ENCODE measurements at places on chromosomes 2 and 18. TPM values are rescaled to one million over a fixed set of nuclear protein-coding genes. Genes with fewer than 3 reads are reported as not detected.

The NYAP2 gene
- not detected for total RNA-seq

The GPR55 gene
- total RNA-seq, result not detected

The KLHL41 gene
- total RNA-seq, result not detected

The LRRTM4 gene
- total RNA-seq, result not detected

The CTDP1 gene
- 12.2 TPM for total RNA-seq

The MARCHF7 gene
- 55.1 TPM for total RNA-seq

The HAAO gene
- total RNA-seq, result not detected

The PSMA8 gene
- total RNA-seq, result not detected

The SLC4A5 gene
- not detected for total RNA-seq

The KCNS3 gene
- 20.9 TPM for total RNA-seq

The GALR1 gene
- total RNA-seq, result not detected

The C1QL2 gene
- total RNA-seq, result not detected

The KATNAL2 gene
- total RNA-seq, result 1.2 TPM

The EVA1A gene
- total RNA-seq, result 33.5 TPM

The CHRND gene
- total RNA-seq, result not detected

The POTEI gene
- total RNA-seq, result not detected

The HOXD8 gene
- total RNA-seq, result not detected

The TBR1 gene
- not detected for total RNA-seq

The TANK gene
- 40.2 TPM for total RNA-seq

The GPR75 gene
- total RNA-seq, result 0.62 TPM

The PREPL gene
- 21.6 TPM for total RNA-seq

The TDRD15 gene
- not detected for total RNA-seq

The AQP12A gene
- total RNA-seq, result not detected

The AQP12B gene
- not detected for total RNA-seq

The DNAJC5G gene
- not detected for total RNA-seq

The IL1R2 gene
- 12.9 TPM for total RNA-seq

The TMEM247 gene
- total RNA-seq, result not detected

The DSC3 gene
- 64.9 TPM for total RNA-seq

The VIT gene
- 0.27 TPM for total RNA-seq

The SP9 gene
- not detected for total RNA-seq

The IL36A gene
- total RNA-seq, result not detected

The ASB3 gene
- total RNA-seq, result 13.2 TPM

The TTN gene
- total RNA-seq, result under 0.01 TPM

Data from hair follicular keratinocyte (primary cell).